Stimulated activated CD4-positive, alpha-beta T cell treated with anti-CD3 and anti-CD28 coated beads, TNF-alpha, amount 100 ng/mL, for 1 hour (primary cell): ENCODE measurements at places on chromosomes 1 and 21.

GRCh38 chr21:27646691-27647090 lies 679.8 kb upstream of the ADAMTS5 start:
- DNase-seq: no peak

DNA sequence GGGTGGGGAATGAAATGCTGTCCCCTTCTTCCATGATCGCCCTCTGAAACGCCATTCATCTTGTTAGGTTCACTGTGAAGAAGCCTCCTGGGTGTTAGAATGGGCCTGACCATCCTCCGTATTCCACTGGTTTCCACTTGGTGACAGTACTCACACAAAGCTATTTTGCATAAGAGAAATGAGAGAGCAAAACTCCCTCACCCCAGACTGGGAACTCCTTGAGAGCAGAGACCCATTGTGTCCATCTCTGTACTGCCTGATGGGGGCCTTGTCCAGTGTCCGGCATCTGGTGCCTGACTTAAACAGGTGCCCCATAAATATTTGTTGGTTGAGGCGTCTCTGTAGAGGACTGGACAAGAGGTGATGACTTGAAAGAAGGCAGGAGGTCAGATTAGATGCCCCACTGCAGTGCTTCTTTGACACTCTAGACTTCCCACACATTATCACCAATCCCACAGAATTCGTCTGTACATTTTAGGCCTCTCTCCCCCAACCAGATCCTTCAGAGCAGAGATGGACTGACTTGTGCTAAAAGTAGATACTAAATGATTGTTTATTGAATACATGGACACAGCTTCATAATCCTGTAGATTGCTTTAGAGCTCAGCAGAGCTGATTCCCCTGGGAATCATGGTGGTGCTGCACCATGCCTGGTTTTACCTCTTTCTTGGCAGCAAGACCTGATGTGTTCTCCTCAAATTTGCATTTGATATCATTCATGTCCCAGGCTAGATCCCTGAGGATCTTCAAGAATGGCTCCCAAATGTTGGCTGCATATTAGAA lies 22.4 kb upstream of the KCNA2 start:
- no peak for DNase-seq

- DNase-seq: no peak
Observed at GRCh38 chr1:89351597-89352311, 12.1 kb upstream of the GBP6 start.

DNA sequence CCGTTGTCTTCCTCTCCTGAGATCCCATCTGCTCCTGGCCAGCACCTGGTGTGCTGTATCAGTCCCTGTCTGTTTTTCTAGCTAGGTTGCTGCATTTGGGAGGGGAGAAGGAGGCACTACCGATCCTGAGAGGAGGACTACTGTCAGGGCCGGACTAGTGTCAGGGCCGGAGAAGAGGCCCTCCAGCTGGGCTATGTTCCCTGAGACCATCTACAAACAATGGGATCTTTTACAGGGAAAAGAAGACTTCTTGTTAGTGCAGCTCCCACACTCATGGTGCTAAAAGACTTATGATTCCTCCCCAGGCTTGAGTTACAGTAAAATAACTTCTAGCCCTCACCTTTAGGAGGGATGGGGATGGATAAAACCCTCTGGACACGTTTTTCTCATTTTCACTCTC lies 141.0 kb upstream of the TNR start:
- no peak for DNase-seq

GRCh38 chr1:203776636-203777035 lies 11.7 kb downstream of the LAX1 start:
- DNase-seq: no peak

DNA sequence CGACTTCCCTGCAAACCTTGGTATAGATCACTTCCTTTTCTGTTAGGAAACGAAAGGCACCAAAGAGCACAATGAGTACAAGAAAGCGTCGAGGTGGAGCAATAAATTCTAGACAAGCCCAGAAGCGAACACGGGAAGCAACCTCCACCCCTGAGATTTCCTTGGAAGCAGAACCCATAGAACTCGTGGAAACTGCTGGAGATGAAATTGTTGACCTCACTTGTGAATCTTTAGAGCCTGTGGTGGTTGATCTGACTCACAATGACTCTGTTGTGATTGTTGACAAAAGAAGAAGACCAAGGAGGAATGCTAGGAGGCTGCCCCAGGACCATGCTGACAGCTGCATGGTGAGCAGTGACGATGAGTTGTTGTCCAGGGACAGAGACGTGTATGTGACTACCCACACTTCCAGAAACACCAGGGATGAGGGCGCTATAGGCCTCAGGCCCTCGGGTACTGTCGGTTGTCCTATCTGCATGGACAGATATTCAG lies 18.5 kb downstream of the FAM89A start:
- no peak for DNase-seq
